Uterus (tissue), 4 donors: ENCODE measurements at places on chromosomes 6 and 20.

GRCh38 chr20:50911716-50912115 lies 19.5 kb downstream of the ADNP start:
- no peak for DNase-seq

- DNase-seq: no peak
Observed at GRCh38 chr6:116969211-116969863, 92.3 kb downstream of the RFX6 start.

DNA sequence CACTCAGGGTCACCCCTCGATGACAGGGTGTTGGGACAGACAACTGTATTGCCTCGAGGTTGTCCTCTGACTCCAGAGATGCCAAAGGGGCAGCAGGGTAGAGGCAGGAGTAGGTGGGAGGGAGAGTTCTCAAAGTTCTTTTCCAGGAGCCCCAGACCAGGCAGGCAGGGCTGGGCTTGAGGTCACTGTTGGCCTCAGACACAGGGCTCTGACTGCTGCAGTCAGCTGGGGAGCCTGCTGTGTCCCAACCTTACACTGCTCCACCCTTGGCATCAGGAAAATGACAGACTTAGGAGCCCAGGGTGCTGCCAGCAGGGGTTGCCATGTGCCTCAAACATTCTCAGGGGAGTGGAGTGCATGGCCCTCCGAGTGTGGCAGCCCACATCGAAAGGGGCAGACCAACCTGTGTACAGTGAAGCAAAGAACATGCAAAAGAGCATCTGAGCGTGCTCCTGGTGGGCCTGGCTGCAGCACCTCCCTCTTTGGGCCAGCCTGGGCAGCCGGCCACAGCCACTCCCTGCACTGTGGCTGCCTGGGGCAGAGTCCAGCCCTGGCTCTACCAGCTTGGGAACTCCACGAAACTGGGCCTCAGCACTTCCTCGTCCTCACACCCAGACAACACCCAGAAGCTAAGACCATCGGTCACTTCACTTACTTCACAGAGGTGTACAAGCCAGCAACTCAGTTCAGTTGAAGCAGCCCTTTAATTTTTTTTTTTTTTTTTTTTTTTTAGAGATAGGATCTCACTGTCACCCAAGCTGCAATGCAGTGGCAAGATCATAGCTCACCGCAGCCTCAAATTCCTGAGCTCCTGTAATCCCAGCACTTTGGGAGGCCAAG lies 24.0 kb downstream of the C6orf132 start:
- DNase-seq: no peak

DNA sequence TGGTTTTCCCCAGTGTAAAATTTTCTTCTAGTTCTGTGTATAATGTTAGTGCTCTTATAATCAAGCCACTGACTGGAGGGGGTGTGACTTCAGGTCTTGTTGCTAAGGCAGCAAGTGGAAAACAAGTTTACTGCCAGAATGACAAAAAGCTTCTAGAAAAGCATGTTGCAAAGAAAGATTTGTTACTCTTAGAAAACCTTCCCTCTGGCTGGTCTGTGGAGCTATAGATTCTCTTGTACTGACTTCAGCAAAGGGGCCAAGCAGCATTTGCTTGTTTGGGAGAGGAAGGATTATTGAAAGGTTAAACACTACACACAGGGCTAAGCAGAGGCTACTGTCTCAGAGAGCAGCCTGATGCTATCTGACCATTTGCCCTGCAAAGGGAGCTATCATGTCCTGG lies 288.8 kb downstream of the BTBD9 start:
- DNase-seq: no peak

DNA sequence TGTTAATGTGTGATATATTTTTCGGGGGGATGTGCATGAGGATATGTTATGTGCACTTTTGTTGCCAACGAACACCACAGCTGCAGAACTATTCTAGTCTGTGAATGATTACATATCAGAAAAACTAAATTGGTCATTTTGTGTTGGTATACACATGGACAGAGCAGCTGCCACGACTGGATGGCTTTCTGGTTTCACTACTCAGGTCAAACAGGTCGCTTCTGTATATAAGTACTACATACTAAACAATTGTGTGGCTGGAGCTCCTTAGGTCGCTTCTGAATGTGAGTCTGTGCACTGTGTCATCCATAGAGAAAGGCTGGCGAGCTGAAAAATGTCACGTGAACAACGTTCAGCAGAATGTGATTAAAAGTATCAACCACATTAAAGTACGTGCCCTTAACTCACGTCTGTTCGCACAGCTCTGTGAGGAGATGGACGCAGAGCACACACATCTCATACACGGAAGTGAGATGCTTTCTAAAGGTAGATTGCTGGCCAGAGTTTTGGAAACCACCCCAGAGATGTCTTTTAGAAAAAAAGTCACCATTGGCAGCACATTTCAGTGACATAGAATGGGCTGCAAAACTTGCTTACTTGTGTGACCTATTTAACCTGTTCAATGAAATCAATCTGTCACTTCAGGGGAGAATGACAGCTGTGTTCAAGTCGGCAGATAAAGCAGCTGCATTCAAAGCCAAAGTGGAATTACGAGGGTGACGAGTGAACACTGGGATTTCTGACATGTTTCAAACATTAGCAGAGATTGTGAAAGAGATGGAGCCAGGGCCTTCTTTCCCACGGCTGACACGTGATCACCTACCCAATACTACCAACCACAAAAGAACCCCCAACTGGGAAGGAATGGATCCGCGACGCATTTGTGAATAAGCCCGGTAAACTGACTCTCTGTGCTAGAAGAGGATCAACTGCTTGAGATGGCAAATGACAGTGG lies 176.6 kb downstream of the PDE10A start:
- no peak for DNase-seq

- DNase-seq: no peak
Observed at GRCh38 chr6:124974771-124975377, 12.6 kb downstream of the RNF217 start.

GRCh38 chr20:10716855-10717254 lies 43.1 kb upstream of the JAG1 start:
- no peak for DNase-seq

DNA sequence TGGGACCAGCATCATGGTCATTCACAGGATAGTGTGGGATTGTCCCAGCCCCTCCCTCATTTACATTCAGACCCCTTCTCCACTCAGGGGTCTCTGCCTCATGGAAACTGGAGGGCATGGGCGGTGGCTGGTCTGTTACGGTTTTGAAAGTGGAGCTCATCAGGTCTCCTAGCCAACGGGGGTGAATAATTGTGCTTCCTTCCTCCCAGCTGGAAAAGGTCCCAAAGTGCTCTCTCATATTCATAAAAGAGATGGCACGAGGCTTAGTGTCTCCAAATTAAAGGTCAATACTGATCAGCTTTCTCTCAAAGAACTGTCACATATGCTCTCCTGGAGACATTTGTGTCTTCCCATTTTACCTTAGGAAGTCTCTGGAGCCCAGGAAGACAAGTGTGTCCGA lies 19.9 kb downstream of the JARID2 start:
- DNase-seq: no peak

DNA sequence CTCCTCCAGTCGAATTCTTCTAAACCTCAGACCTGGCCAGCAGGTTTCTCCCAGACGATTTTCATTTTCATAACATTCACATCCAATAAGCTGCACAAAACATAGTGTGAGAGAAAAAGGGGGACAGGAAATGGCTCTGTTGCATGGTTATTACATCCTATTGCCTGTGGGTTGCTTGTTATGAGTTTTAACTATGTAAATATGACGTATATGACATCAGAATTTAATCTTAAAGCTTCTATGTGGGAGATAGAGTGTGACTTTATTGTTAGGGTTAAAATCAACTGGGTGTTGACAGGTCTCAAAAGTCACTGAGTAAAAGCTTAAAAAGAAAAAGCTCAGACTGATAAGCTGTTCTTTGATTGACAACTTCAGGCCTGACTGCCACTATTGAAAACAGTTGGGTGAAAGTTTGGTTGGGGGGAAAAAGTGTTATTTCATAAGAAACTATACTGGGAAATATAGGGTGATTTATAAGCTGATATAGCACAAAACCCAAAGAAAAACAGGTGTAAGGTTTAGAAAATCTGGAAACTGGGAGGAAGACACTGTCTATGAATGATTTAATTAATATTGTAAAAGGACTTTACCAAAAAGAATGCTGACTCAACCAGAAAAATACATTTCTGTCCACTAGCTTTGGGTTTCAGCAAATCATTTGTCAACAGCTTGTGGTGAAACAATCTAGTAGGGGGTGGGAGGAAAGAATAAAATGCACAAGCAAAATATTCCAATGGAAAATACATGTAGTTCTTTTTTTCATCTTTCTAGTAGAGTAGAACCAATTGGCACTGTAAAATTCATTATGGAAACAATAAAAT lies 134.1 kb upstream of the CEP162 start:
- no peak for DNase-seq

GRCh38 chr20:51766994-51767866 lies 960 bp downstream of the ATP9A start:
- peak; percentile 64 for DNase-seq

DNA sequence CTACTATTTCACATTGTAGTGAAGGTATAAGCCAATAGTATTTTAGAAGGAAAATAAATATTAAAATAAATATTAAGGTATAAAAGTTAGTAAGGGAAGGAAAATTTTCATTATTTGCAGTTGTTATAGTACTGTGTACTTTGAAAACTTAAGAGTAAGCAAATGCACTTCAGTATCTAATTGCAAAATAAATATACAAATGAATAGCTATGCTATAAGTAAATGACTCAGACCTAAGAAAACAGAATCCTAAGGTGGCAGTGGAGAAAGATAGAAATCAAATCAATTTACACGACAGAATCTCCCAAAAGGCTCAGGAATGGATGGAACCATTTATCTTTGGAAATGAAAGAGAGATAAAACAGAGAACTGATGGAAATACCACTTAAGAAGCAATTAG lies 24.7 kb upstream of the UBR2 start:
- no peak for DNase-seq

GRCh38 chr6:88006557-88006956 lies 41.1 kb upstream of the SPACA1 start:
- no peak for DNase-seq

DNA sequence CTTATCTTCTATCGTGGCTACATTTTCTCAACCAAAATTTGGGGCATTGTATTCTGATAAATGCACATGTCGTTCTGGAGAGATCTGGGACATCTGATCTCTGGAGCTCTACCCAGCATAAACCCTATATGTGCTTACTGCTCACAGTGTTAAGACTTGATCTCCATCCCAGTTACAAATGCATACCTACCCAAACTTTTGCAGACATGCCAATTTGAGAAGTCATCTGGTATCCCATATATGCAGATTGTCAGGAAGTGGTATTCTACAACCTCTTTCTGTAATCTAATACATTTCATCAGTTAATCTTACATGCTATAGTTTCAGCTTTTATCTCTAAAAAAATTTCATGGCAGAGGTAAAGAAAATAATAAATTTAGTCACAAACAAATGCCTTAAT lies 11.2 kb downstream of the BAG2 start:
- DNase-seq: no peak

DNA sequence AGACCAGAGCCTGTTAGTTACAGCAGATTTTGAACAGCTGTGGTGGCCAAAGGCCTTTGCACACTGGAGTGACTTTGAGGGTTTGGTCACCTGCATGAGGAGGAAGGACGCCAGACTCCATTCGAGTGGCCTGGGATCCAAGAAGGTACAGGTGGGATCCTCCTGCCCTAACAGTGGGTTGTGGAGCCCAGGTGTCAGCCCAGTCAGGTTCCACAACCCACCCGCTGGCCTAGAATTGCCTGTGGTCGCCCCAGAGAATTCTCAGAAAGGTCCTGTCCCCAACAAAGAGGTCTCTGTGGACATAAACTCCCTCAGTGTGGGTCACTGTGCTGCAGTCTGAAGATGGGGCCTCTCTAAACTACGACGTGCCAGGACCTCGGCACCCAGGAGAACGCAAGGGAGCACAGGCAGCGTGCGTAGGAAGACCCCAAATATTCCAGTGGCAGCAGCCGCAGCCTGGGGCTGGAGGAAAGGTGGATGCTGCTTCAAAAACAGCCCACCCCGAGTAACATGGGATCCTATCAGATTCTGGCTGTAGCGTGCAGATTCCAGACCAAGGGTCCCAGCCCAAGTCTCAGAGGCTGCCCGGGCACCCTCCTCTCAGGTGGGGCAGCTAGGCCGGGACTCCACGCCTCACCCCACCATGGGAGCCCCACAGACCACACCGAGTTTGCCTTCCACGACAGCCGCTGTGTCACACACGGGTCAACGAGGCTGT lies 16.0 kb downstream of the ACSS1 start:
- no peak for DNase-seq

- DNase-seq: peak; percentile 70
Observed at GRCh38 chr6:166058064-166058739, 109.4 kb downstream of the TBXT start.

DNA sequence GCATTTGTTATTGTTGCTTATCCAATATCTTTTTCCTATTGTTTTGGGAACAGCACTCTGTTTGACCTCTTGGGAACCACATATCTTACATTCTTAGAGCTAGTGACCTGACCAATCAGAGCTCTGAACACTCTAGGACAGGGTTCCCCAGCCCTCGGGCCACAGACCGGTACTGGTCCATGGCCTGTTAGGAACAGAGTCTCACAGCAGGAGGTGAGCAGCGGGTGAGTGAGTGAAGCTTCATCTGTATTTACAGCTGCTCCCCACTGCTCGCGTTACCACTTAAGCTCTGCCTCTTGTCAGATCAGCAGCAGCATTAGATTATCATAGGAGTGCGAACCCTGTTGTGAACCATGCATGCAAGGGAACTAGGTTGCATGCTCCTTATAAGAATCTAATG lies 226.0 kb upstream of the TSHZ2 start:
- DNase-seq: no peak

DNA sequence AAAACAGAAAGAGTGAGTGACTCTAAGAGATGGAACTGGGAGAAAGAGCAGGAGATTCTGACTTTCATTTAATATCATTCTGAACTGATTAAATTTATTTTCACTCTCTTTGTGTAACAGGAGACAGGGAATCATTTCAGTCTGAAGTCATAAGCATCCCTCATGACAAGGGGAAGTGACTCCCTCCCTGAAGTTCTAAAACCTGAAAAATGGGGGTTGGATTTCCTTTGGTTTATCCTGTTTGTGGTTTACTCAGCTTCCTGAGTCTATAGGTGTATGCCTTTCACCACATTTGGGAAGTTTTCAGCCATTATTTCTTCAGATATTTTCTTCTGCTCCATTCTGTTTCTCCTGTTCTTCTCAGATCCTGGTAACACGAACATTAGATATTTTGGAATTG lies 3.4 kb upstream of the FKBP1A start:
- DNase-seq: no peak

DNA sequence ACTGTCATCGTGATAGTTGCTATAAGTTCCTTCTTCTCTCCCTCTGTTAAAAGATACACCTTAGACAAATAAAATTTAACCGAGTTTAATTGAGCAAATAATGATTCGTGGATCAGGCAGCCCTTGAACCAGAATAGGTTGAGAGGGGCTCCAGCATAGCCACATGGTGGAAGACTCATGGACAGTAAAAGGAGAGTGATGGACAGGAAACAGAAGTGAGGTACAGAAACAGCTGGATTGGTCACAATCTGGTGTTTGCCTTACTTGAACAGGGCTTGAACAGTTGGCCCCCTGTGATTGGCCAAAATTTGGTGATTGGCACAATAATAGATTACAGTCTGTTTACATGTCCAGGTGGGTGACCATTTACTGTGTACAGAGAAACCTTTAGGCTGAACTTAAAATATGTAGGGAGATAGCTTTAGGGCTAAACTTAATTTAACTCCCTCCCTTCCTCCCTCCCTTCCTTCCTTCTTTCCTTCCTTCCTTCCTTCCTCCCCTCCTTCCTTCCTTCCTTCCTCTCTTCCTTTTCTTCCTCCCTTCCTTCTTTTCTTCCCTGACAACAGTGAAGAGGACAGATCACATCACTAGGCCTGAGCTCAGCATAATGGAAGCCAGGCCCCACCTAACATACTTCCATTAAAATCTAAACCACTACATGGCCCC lies 531.8 kb upstream of the JARID2 start:
- no peak for DNase-seq
